ENCODE measurements at places on chromosomes 3 and 15.

GRCh38 chr3:189673535-189673934, 42.3 kb downstream of the TP63 start:
- no peak for DNase-seq

GRCh38 chr3:66933233-66933632, 64.9 kb upstream of the KBTBD8 start:
- DNase-seq, result no peak

GRCh38 chr3:50422153-50422552, 62.8 kb upstream of the TMEM115 start:
- DNase-seq, result no peak

DNA sequence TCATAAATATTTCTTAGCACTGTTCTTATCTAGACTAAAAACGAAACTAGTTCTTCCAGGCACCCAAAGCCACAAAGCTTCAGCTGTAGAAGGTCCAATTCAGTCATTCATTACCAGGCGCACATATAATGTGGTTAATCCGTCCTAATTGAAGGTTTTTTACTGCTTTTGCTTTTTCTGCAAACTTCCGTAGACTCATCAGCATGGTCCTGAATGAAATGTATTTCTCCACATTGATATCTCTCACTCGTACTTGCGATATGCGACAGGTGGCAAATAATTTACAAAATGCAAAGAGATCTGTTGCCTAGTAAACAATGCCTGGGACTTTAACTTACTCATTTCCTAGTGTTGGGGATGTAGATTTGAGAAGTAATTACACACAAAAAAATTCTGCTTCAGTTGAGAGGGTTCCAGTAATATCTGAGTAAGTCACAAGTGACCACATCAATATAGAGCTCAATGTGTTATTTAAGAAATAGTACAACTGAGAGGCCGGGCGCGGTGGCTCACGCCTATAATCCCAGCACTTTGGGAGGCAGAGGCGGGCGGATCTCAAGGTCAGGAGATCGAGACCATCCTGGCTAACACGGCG, 75.0 kb upstream of the MBNL1 start:
- DNase-seq, result no peak

DNA sequence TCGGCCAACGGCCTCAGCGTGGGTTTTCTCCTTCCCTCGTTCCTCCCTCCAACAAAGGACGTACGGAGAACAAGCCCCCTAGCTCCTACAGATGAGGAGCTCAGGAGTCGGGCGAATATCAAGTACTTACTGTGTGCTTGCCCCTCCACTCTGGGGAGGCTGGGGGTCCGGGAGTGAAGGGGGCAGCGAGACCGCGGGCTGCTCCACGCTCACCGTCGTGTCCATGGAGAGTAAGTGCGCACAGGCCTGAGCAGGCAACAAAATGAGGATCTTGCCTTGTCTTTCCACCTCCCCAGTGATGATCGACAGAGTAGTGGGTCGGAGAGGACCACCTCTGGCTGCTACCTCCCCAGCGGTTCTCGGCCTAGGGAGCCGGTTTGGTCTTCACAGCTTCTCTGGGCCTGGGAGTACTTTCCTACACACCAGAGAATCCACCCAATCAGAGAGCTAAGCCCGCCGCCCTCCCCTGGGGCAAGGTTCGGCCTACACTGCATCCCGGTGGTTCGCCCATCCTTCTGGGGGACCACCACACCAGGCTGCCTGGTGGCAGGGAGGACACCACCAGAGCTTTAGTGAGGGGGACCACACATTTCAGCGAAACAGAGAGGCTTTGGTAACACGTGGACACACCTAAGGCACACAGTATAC, 603 bp upstream of the TRANK1 start:
- DNase-seq, result no peak
